ENCODE measurements at places on chromosomes 12 and 14.

GRCh38 chr12:31323391-31324115 is 2.4 kb downstream of the SINHCAF start:
- DNase-seq: peak; percentile 35

GRCh38 chr14:28113311-28113710 is 653.3 kb upstream of the FOXG1 start:
- DNase-seq: no peak

DNA sequence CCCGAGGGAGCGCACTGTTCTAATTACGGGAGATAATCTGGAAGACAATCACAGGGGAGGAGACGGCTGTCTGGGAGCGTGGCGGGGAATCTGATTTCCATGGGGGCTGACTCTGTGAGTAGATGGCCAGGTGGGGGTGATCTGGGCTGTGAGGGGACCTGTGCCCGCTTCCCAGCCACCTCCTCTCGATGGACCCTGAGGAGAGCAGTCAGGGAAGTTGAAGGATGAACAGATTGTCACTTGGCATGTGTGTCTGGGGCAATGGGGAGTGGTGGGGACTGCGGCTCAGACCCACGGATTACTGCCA is 22.6 kb downstream of the GALNT9 start:
- no peak for DNase-seq

GRCh38 chr12:101967506-101967905 is 90.1 kb downstream of the DRAM1 start:
- DNase-seq: no peak

GRCh38 chr14:62663456-62663821 is 381.8 kb downstream of the KCNH5 start:
- no peak for DNase-seq

GRCh38 chr14:89029961-89030694 is 205.7 kb downstream of the TTC8 start:
- DNase-seq: no peak
